H1 (cell line): ENCODE measurements at places on chromosomes 12 and 14. TPM values are rescaled to one million over a fixed set of nuclear protein-coding genes. Genes with fewer than 3 reads are reported as not detected.

DNA sequence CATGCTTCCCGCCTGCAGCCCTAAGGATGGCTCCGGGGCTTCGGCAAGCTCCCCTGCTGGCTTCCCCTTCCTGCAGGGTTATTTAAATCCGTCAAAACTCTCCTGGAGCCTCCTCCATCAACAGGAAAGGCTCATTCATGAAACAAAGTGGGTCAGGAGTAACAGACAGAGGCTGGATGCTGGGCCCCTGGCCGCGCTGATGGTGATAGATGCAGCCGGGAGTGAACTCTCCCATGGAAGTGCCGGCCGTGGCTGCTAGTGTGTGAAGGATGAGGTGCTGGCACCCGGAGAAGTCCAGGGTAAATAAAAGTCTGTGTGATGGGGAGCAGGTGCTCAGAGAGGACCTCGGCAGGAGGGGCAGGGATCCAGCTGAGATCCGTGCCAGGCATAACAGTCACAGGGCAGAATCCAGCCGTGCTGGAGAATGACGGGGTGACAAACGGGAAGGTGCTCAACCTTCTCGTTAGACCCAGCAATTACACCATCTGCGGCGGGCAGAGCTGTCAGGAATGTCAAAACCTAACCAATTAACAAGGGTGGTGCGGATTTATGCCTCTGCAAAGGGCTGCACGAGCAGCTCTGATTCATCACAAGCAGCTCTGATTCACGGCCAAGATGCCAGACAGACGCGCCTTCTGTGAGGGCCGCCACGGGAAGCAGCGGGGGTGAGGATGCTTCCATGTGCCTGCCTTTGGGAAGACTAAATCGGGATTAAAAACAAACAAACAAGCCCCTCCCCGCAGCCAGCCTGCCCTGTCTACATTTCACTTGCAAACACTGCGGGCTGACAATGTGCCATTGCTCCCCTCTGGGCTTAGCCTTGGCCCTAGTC lies 55.6 kb downstream of the SYNE3 start:
- peaks cover 11% of the 10 kb centered on the region for H3K4me1 ChIP-seq
- H3K4me3 ChIP-seq = no peak overlapping the region
- no peak overlapping the region for H3K27ac ChIP-seq
- DNase-seq = no peak
- H3K36me3 ChIP-seq = no peaks in the 10 kb centered on the region

Gene EML1
- 24.7 and 32.9 TPM in 2 replicates for total RNA-seq

Gene KCNA1
- total RNA-seq = 0.23 and 0.30 TPM in 2 replicates

DNA sequence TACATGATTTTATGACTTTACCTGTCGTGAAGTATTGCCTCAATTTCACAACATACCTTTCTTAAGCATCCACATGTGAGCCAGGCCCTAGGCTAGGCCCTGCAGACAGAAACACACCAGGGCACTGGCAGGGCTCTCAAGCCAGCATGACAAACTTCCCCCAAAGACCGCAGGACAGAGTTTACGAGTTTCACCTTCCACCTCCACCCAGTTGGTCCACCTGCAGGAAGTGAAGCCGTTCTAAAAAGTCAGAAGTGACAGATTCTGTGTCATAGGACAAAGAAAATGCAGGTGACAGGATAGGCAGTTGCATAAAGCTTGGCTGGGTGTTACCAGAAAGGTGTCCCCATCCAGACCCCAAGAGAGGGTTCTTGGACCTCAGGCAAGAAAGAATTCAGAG lies 382.3 kb downstream of the PCNX1 start:
- no peak overlapping the region for H3K4me3 ChIP-seq
- no peak for DNase-seq
- no peaks in the 10 kb centered on the region for H3K4me1 ChIP-seq
- no peaks in the 10 kb centered on the region for H3K36me3 ChIP-seq
- H3K27ac ChIP-seq = no peak overlapping the region
- H3K27me3 ChIP-seq = no peaks in the 10 kb centered on the region

GRCh38 chr14:96239711-96240141 lies 16.3 kb upstream of the BDKRB1 start:
- H3K27me3 ChIP-seq = no peaks in the 10 kb centered on the region
- DNase-seq = no peak
- no peaks in the 10 kb centered on the region for H3K4me1 ChIP-seq
- no peaks in the 10 kb centered on the region for H3K36me3 ChIP-seq
- no peak overlapping the region for H3K4me3 ChIP-seq

- no peaks in the 10 kb centered on the region for H3K4me1 ChIP-seq
- DNase-seq = no peak
- no peaks in the 10 kb centered on the region for H3K36me3 ChIP-seq
- no peaks in the 10 kb centered on the region for H3K27me3 ChIP-seq
- H3K27ac ChIP-seq = no peak overlapping the region
Observed at GRCh38 chr12:32051511-32052211, 55.0 kb upstream of the BICD1 start.

Gene RILPL2
- total RNA-seq = 1.1 and 1.4 TPM in 2 replicates
